ENCODE measurements at places on chromosomes 1 and 21.

GRCh38 chr1:226425431-226426031 is 17.6 kb upstream of the PARP1 start:
- DNase-seq, result peak; percentile 15

DNA sequence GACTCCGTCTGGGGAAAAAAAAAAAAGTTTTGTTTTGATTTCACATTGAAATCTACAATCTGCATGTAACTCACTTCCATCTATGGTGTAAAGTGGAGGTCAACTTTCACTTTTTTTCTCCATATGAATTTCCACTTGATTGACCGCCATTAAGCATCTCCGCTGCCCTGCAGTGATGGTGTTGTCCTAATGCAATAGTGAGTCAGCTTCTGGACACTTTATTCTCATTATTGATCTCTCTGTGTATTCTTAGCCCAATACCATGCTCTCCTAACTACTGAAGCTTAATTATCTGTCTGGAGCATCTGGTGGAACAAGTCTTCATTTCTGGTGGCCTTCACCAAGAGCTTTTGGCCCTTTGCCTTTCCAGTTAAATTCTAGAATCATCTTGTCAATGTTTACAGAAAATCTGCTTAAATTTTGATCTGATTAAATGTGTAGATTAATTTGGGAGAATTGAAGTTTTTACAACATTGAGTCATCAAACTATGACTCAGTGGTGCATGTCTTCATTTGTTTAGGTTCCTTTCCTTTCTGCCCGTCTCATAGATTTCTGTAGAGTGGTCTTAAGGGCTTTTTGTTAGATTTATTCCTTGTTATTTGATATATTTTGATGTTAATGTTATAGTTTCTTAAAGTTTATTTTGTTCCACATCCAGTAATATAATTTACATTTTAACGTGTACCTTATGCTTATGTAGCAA is 181.5 kb downstream of the PRDM2 start:
- no peak for DNase-seq

- no peak for DNase-seq
These were observed 95.7 kb downstream of the DSCAM start for GRCh38 chr21:40751221-40751620.

- no peak for DNase-seq
These were observed 40.2 kb downstream of the PLXNA2 start for GRCh38 chr1:208203848-208204609.

GRCh38 chr1:86757272-86757984 is 53.1 kb downstream of the SH3GLB1 start:
- no peak for DNase-seq

- DNase-seq, result no peak
These were observed 229.3 kb downstream of the USH2A start for GRCh38 chr1:216193839-216194443.

GRCh38 chr1:12132078-12132477 is 34.7 kb upstream of the TNFRSF1B start:
- no peak for DNase-seq

DNA sequence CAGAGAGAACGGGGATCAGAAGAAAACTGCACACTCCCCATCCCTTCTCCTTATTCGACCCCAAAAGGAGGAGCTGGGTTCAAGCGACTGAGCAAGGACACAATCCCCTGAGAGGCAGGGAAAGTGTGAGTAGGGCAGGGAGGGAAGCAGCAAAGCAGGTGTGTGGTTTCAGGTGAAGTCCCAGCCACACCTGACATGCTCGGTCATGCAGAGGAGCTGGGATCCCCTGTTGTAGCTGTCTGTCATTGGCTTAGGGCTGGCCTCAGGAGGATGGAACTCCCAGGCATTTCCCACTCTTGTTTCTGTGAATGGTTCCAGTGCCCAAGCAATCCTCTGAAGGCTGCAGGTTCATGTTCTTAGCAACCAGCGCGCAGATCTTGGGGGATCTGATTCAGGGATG is 150.7 kb downstream of the DSCAM start:
- DNase-seq, result no peak

- DNase-seq, result no peak
These were observed 258.3 kb upstream of the KAZN start for GRCh38 chr1:14340002-14340785.

DNA sequence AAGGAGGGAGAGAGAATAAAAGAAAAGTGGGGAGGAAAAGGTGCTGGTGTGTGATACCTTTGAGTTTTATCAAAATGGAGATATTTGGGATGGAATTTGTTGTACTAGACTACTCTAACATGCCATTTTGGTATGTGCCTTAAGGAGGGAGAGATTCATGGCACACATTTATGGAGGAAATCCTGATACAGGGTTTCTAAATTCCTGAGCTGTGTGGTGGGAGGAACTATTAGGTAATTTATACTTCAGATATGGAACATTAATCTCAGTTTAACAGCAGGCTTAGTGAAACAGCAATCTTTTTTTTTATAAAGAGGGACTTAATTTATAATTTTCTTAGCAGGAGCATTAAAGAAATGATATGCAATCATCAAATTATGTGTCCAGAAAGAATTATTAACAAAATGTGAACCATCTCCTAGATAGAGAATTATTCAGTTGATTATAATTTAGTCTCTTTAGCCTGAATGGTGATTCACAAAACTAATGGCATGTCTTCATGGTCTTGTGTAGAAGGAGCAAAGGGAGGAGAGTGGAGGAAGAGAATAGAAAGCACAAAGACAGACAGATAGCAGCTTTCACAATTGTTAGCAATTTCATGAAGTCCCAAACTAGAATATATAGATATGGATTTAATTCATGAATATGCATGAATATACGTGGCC is 301.6 kb downstream of the HLX start:
- no peak for DNase-seq

- no peak for DNase-seq
These were observed 1267.6 kb upstream of the ADGRL2 start for GRCh38 chr1:80533093-80533492.

GRCh38 chr21:45853703-45854342 is 127.7 kb upstream of the COL6A1 start:
- no peak for DNase-seq

GRCh38 chr1:63601463-63601862 is 8.3 kb downstream of the PGM1 start:
- DNase-seq, result no peak

- no peak for DNase-seq
These were observed 21.7 kb downstream of the DOP1B start for GRCh38 chr21:36178349-36178748.

GRCh38 chr1:40926441-40926840 is 53.1 kb upstream of the CTPS1 start:
- DNase-seq, result no peak

DNA sequence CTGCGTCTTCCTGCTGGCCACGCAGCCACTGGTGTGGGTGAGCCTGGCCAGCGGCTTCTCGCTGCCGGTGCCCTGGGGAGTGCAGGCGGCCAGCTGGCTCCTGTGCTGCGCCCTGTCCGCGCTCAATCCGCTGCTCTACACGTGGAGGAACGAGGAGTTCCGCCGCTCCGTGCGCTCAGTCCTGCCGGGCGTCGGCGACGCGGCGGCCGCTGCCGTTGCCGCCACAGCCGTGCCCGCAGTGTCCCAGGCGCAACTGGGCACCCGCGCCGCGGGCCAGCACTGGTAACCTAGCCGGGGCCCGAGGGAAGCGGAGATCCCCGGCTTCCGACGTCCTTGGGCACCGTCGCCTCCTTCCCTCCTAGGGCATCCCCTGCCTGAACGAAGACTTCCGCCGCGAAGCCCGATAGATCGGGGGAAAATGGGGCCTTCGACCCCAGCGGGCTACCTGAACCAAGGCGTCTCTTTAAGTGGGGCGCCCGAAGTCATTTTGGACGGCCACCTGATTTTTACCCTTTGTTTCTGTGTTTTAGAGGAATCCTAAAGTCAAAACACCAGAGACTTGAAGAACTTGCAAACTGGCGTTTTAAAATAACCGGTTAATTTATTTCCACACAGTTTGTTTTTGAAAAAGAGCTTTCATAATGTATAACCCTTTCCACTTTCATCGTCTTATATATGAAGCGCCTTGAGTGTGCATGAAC is 2.0 kb downstream of the GPR88 start:
- no peak for DNase-seq

GRCh38 chr1:52880206-52880605 is 37.6 kb downstream of the ZYG11A start:
- no peak for DNase-seq

DNA sequence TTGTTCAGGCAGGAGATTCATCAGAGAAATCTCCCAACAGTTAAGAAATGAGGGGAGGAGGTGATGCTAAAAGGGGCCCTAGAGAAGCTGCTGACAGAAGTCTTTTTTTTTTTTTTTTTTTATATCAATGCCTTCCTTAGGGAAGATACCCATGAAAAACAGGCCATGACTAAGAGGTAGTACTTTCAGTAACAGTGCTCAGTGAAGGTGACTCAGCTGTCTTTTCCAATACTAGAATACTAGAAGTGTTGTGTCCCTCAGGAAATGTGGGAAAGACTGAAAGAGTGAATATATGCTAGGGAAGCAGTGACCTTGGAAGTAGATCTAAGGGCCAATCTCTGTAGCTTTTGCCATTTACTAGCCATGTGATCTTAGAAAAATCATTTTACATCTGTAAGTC is 52.4 kb upstream of the SLFNL1 start:
- no peak for DNase-seq

DNA sequence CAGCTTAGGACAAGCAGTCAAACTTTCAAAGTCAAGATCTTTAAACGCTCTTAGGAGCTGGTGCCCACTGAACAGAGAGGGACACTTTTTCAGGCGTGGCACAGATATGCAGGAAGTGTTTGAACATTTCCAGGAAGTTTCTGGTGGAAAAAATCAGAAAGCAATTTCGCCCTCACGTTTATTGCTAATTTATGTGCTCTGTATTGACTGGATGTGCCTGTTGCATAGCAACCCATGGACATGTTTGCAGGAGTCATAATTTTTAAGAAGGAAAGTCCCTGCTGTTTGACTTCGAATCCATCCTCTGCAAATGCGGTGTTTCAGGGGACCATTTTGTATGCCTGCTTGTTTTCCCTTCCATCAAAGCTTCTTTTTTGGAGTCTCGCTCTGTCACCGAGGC is 239.9 kb upstream of the IRF2BP2 start:
- DNase-seq, result no peak

DNA sequence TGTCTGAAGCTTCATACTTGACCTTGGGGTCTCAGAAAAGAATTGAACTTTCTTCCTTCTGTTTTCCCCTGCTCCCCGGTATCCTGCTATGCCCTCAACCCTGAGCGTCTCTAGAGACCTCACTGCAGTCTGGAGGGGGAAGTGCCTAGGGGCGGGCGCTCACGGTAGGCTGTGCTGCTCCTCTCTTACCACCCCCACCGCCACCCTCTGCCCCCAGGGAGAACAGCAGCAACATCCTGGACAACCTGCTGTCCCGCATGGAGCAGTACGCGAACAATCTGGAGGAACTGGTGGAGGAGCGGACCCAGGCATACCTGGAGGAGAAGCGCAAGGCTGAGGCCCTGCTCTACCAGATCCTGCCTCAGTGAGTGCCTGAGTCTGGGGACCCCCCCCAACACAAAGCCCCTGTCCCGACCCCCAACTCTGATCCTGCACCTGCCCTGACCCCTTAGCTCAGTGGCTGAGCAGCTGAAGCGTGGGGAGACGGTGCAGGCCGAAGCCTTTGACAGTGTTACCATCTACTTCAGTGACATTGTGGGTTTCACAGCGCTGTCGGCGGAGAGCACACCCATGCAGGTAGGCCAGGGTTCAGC is 10.3 kb downstream of the NPR1 start:
- no peak for DNase-seq

GRCh38 chr1:153882296-153882912 is 40.4 kb downstream of the GATAD2B start:
- DNase-seq, result no peak

- DNase-seq, result no peak
These were observed 14.5 kb upstream of the STUM start for GRCh38 chr1:226534098-226534497.

DNA sequence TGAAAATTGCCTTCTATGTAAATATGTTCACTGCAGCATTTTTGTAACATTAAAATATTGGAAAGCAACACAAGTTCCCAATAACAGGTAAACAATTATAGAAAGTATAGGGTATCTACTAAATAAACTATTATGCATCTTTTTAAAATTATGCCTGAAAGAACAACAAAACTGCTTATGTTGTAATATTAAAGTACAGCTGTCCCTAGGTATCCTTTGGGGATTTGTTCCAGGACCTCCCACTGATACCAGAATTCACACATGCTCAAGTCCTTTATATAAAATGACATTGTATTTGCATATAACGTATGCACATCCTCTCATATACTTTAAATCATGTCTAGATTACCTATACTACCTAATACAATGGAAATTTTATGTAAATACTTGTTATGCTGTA is 121.8 kb upstream of the TNFSF4 start:
- no peak for DNase-seq

DNA sequence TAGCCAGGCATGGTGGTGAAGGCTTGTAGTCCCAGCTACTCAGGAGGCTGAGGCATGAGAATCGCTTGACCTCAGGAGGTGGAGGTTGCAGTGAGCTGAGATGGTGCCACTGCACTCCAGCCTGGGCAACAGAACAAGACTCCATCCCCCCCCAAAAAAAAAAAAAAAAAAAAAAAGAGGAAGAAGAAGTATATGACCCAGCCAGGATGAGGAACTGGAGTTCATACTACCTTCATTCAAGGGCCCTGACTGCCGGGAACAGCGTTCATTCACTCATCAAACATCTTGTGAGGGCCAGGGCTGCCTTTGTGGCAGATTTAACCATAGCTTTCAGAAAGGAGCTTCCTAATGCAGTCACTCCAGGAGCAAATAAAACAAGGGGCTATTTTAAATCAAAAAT is 127.6 kb downstream of the MRPS6 start:
- DNase-seq, result no peak

DNA sequence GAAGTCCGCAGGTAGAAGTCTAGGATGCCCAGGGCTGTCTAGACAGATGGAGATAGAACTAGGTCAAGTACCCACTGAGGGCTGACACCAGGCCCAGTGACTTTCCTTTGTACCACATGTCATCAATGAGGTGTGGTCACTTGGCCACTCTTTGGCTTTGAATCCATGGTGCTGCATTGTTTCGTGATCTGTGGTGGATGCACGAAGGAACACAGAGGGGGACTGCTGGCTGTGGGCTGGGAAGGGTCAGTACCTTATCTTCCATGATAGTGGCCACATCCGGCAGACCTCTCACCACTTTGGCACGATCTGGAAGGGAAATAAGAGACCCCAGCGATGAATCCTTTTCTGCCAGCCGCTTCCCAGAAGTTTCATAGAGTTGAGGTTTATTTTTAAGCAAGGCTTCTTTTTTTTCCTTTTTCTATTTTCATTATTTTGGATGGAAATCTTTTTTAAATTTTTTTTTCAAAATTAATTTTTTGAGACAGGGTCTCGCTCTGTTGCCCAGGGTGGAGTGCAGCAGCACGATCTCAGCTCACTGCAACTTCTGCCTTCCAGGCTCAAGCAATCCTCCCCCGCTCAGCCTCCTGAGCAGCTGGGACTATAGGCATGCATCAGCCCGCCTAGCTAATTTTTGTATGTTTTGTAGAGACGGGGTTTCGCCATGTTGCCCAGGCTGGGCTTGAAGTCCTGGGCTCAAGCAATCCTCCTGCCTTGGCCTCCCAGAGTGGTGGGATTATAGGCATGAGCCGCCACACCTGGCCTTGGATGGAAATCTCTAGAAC is 53.1 kb downstream of the MYOM3 start:
- DNase-seq, result no peak

All from T follicular helper cell (primary cell).